Activated CD4-positive, alpha-beta T cell treated with anti-CD3 and anti-CD28 coated beads, Interleukin-10, Interleukin-2, amounts not matched to agents 100 ng/mL and 50 ng/mL, durations not matched to agents 16 hours and 8 hours (primary cell): ENCODE measurements at places on chromosomes 4 and X.

DNA sequence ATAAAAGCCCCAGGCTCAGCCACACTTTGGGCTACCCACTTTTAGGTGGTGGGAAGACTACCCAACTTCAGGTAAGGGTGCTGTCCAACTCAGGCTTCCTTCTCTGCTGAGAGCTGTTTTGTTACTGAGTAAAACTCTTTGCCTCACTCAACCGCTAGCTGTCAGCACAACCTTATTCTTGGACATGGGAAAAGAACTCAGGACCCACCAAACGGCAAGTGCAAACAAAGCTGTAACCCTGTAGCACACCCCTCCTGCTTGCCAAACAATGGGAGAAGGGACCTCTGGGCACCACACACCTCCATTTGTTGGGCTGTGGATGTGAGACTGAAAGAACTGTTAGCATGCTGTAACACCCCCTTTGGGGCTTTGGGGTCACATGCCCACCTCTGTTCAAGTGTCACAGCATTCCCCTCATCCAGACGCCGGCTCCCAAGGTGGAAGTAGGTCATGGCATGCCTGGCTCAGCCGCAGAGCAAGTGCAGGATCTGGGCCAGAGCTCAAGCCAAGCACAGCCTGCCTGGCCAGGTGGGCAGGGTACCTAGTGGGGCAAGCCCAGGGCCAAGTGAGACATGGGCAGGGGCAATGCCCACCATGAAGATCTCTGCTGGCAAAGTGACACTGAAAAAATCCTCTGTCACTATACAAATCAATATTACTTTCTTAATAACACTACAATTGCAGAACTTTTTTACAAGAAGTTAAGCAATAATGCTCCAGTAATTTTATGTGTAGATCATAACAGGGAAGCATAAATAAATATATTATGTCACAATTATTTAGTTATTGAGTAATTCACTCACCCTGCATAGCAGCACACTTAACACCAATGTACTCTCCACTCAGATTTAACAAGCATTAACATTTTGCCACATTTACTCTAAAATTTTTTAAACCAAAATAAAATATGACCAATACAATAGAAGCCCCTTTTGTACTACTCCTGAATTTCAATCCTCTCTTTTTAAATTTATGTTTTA is 107.2 kb downstream of the TBCK start:
- DNase-seq, result no peak

GRCh38 chr4:10106421-10107039 is 10.1 kb downstream of the WDR1 start:
- DNase-seq, result peak; percentile 90

- no peak for DNase-seq
Observed at GRCh38 chr4:113145519-113146291, 96.3 kb downstream of the ANK2 start.

GRCh38 chr4:168634276-168634802 is 137.5 kb downstream of the PALLD start:
- DNase-seq, result peak; percentile 24

GRCh38 chr4:165737309-165737972 is 135.6 kb upstream of the TLL1 start:
- DNase-seq, result no peak

DNA sequence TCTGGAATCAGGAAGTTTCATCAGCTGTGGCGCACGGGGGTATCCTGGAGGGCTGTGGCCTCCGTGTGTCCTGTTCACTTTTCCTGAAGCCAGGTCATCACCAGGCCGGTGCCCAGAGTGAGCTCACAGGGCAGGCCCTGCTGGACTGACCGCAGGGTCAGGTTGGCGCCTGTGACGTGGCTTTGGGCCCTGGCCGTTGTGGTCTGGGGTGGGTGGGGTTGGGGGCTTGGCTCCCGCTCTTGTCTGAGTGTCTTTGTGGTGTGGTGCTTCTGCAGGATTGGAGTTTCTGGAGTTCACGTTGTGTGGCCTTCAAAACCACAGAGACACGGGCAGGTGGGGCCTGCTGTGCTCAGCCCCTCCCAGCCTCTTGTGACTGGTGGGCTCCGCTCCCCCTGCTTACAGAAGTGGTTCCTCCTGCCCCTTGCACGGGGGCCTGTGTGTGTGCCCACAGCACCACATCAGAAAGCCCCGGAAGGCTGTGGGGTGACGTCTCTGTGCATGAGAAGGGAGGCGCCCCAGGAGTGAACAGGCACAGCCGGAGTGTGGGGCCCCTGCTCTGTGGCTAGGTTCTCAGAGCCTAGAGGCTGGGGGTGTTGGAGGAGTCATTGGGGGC is 9.5 kb downstream of the RGS12 start:
- DNase-seq, result peak; percentile 65

- DNase-seq, result peak; percentile 34
Observed at GRCh38 chr4:88457307-88458103, 586 bp downstream of the HERC5 start.

GRCh38 chr4:102247041-102247440 is 98.2 kb downstream of the SLC39A8 start:
- DNase-seq, result no peak

- peak; percentile 56 for DNase-seq
Observed at GRCh38 chr4:8439914-8440491, 520 bp downstream of the ACOX3 start.

GRCh38 chrX:97995834-97996233 is 1112.1 kb downstream of the RPA4 start:
- DNase-seq, result no peak

DNA sequence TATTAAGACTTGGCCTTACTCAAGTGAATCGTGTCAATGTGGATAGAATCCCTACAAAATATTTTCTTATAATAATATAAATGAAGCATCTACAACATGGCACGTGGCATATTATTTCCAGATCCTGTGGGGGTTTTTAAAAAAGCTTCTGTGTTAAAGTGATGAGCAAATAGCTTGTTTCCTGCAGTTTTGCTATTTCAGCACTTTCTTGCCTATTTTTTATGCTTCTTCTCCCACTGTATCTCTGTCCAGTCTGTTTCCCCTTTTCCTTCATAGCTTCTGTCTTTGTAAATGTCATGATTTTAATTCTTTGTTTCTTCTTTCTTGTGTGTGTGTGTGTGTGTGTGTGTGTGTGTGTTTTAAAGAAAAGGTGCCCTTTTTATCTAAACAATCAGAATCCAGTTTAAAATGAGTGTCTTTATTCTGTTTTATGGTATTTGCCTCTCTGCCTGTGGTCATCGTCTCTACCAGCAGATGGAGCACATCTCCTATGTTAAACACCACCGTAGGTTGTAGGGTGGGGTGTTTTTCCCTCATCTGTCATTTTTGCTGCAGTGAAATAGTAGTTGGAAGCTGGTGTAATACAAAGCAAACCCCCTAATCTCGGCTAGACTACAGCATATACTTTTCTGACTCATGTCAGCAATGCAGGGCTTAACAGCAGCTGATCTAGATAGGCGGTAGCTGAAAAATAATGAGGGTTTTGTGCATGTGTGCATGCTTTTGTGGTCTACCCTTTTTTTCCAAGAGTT is 33.1 kb downstream of the FTHL17 start:
- DNase-seq, result peak; percentile 69

DNA sequence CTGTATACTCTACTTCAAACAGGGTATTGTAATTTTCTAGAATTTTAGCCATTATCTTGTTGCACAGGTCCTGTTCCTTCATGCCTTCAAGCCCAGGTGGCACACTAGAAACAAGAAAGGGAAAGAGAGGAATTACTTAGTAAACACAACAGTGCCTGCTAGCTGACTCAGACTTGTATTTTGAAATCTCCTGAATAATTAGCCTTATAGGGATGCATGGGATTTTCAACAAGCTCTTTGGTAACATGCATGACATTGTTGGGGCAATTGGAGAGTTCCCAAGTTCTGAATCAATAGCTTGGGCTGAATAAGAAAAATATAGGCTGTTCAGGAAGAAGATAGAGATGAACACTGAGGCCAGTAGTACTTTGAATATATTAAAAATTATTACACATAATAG is 118.8 kb downstream of the FAM13A start:
- no peak for DNase-seq

- no peak for DNase-seq
Observed at GRCh38 chr4:40349561-40350198, 14.5 kb downstream of the CHRNA9 start.

DNA sequence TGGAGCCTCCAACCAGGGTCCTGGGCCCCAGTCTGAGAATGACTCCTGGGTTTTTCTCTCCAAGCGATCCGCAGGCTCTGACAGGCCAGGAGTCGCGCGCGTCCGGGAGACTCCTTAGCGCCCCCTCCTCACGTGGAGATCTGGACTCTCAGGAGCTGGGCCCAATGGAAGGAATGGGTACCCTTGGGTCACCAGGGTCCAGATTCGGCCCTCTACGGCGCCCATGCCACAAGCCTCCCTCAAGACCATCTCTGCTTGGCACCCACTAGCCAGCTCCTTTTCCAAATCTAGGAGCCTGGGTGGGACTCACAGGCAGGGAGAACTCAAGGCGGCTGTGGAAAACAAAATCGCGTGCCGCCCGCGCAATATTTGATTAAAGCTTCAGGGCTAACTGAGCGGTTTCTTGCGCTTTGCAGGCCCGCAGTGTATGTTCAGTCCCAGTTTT is 7.1 kb downstream of the HAND2 start:
- DNase-seq, result no peak

DNA sequence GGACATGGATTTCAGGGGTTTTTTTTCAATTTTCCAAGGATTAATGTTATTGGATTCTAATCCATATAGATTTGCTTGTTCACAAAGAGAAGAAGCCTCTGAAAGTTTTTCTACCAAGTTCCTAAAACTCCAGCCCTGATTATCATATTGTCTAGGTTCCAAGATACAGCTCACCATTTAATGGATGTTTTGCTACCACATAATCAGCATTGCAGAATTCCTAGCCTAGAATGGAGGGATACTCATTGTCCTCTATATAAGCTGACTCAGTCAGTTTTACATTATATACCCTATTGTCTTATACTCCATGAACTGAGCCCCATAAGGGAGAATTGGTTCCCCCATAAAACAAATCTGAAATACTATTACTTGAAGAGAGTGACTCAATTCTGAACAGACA is 664.7 kb upstream of the FAM241A start:
- DNase-seq, result no peak

DNA sequence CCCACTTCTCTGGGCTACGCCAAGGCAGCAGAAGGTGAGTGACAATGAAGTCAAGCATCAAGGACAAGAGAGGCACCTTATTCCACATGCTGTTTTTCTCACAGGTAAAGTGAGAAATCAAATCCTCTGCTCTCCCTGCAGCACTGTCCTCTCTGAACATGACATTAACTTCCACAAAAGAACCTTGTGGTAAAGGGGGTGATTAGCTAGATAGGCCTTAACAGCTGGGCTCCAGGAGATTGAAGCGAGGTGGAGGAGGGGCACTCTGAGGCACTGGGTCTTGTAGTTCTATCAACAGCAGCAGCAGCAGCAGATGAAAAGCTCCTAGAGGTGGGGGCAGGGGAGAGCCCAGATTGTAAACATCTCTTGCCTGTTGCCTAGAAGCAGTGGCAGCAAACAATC is 96.8 kb upstream of the CXXC4 start:
- no peak for DNase-seq

- no peak for DNase-seq
Observed at GRCh38 chr4:138609943-138610350, 367.8 kb upstream of the SLC7A11 start.

DNA sequence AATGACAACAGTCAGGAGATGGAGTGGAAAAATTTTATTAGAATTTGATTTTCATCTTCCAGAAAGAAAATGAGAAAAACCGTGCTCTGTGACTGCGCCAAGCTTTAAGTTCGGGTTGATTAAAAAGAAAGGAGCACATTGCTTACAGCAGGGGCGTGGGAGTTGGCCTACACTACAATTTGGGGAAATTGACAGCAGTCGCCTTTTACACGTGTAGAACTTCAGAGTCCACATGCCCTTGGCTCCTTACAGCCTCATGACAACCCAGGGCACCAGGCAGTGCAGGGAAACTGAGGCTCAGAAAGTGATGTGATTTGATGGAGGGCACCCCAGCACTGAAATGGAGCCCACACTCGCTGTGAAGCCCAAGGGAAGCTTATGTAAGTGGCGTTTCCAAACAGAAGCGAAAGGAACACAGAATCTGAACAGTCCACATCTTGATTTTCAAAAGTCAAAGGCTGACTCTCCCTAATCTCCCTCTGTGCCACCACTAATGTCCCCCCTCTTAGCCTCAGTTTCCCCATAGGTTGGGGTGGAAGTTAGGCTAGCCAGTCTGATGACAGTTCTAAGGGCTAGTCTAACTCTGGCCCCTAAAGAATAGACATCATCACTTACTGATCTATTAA is 5.5 kb downstream of the PPP2R2C start:
- DNase-seq, result no peak

DNA sequence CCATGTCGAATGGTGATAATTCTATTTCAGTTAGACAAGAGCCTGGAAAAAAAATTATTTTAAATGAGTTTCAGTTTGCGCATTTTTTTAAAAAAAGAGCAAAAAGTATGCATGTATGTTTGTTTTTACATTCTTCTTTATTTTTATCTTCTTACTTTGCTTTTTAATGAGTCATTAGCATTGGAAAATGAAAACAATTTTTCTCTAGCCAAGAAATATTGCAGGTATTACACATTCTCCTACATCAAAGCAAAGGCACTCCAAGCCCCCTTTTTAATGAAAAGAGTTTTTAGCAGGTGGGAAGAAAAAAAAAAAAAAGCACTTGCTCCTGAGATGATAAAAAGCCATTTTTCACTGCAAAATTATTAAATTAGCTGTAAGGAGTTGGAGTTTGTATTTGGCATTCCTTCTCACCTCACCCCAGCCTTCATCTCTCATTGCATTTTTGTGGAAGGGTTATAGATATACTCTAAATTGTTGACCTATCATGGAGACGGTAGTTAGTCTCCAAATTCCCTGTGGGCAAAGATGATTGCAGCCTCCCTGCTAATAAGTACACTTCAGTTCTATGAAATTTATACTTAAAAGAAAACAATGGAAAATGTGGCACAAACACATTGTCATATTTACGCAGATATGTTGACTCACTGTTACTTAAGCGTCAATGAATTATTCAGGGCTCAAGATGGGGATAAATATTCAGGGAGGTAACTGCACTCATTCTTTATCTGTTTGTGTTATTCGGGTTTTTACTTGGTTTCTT is 43.8 kb downstream of the PALLD start:
- DNase-seq, result no peak

DNA sequence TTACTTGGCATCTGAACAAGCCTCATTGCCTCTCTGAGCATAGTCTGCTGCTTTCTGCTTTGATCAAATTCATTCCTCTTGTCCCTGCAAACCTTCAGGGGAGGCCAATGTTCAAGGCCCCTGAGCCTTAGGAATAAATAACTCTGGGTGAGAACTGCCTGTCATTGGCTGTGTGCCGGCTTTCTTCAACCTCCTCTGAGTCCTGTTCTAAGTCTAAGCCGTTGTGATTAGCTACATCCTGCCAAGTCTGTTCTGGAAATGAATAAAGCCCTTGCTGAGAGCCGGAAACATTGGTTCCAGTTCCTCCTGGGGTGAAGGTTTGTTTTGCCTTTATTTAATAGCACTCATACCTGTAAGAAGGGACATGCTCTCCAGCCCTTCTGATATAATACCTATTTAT is 13.8 kb downstream of the RNF4 start:
- DNase-seq, result peak; percentile 81
